Stimulated activated CD8-positive, alpha-beta memory T cell treated with anti-CD3 and anti-CD28 coated beads, Interleukin-4, amount 100 ng/mL, for 4 hours (primary cell): ENCODE measurements at places on chromosomes 3 and 15.

DNA sequence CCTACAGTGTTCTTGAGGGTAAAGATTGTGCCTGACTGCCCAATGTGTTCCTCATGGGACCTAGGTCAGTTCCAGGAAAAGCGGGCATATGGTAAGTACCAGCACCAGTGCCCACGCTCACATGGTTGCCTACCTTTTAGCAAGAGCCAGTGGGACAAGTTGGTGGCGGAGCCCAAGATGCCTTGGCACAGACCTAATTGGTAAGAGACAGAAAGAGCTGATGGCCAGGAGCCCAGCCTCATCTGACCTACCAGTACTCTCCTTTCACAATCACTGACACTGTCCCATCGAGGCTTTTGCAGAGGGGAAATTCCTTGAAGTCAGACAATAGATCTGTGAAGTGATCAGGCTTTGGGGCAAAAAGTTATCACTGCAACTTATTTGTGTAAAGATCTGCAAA, 98.4 kb upstream of the BCL6 start:
- DNase-seq = no peak

- DNase-seq = no peak
These were observed 187.2 kb upstream of the SLITRK3 start for GRCh38 chr3:165383381-165383780.

- DNase-seq = no peak
These were observed 3.5 kb downstream of the PLEKHO2 start for GRCh38 chr15:64845183-64845611.

DNA sequence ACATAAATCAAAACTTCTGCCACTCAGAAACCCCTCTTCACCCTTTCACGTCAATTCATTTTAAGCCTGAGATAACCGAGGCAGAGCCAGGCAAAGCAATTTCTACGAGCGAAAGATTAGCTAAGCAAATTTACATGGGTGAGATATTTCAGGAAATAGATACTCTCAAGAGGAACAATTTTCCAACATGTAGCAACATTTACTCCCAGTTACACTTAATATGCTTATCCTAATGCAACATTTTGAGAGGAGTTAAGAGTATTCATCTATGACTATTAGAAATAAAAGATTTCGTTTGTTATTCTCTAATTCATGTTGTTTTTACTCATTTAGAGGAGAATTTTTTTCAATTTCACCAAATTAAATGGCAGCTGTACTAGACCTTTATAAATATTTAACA, 837 bp downstream of the TMC3 start:
- no peak for DNase-seq
